Fibroblast of upper back skin (primary cell): ENCODE measurements at places on chromosomes 1 and 21.

GRCh38 chr1:210213335-210213734 is 19.3 kb upstream of the SERTAD4 start:
- DNase-seq = no peak

GRCh38 chr1:5728663-5729355 is 263.4 kb downstream of the NPHP4 start:
- no peak for DNase-seq

- no peak for DNase-seq
Measured at GRCh38 chr1:32897082-32898049, 3.8 kb downstream of the TMEM54 start.

- DNase-seq = no peak
Measured at GRCh38 chr1:6464514-6464836, 1.5 kb downstream of the TNFRSF25 start.

- DNase-seq = no peak
Measured at GRCh38 chr1:166789286-166789685, 50.0 kb upstream of the POGK start.
